Activated naive CD8-positive, alpha-beta T cell treated with anti-CD3 and anti-CD28 coated beads, Interleukin-2, amount 10 ng/mL, durations not matched to agents 7 days and 5 days (primary cell): ENCODE measurements at places on chromosomes 3 and 15. TPM values are rescaled to one million over a fixed set of nuclear protein-coding genes. Genes with fewer than 3 reads are reported as not detected.

GOLGA8N gene
- total RNA-seq, result 41.0 TPM

SRGAP3 gene
- total RNA-seq, result 4.9 TPM

SKOR1 gene
- 0.71 TPM for total RNA-seq

SYNM gene
- total RNA-seq, result 4.5 TPM

FOXL2NB gene
- not detected for total RNA-seq

REC114 gene
- not detected for total RNA-seq

GRCh38 chr15:70569091-70569713 lies 194.2 kb downstream of the UACA start:
- H3K4me3 ChIP-seq, result no peak overlapping the region
- no peak for DNase-seq
- H3K27me3 ChIP-seq, result peaks cover 4% of the 10 kb centered on the region
- H3K4me1 ChIP-seq, result peaks cover 5% of the 10 kb centered on the region
- H3K27ac ChIP-seq, result no peak overlapping the region
- no peaks in the 10 kb centered on the region for H3K36me3 ChIP-seq

DNA sequence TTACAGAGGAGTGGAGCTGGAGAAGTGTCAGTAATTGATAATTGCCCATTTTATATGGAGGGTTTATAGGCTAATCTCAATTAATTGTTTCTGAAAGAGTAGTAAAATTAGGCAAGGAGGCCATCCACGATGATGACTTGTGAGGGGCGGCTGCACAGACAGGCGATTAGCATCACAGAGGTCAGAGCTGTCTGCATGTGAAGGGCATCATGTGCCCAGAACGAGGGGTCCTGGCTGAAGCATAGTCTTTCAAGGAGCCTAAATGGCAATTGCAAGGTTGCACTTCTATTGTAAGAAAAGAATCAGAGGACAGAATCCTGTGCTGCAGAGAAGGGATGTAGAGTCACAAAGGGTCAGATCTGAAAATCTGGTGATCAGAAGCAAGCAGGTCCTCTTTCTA lies 196.6 kb downstream of the EBLN2 start:
- H3K27ac ChIP-seq, result no peak overlapping the region
- H3K36me3 ChIP-seq, result no peaks in the 10 kb centered on the region
- no peak overlapping the region for H3K4me3 ChIP-seq
- DNase-seq, result no peak
- no peaks in the 10 kb centered on the region for H3K4me1 ChIP-seq

DNA sequence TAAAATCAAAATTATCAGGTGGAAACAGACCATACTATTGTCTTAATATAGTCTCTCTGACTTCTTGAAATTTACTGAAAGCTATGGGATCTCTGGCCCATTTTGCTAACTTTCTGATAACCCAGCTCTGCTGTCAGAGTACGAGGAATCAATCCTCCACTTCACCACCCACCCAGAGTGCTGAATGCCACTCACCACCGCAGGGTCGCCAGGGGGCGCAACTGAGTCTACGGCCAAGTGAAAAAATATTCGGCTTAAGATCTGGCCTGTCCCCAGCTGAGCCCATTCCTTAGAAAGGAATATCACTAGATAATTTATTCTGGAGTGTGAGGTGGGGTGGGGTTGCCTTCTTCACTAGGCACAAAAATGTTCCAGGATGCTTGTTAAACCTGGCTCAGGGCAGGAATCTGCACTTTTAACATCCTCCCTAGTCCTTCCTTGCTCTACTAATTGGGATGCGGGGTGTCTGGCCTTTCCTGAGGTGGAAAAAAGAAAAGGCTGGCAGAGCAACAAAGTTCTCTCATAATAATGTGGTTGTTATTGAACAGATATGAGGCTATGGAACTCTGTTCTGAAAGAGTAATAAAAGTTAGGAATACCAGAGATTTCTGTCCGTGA lies 520.6 kb downstream of the MFSD1 start:
- DNase-seq, result peak; percentile 33
- H3K36me3 ChIP-seq, result no peaks in the 10 kb centered on the region
- H3K4me1 ChIP-seq, result no peaks in the 10 kb centered on the region

DNA sequence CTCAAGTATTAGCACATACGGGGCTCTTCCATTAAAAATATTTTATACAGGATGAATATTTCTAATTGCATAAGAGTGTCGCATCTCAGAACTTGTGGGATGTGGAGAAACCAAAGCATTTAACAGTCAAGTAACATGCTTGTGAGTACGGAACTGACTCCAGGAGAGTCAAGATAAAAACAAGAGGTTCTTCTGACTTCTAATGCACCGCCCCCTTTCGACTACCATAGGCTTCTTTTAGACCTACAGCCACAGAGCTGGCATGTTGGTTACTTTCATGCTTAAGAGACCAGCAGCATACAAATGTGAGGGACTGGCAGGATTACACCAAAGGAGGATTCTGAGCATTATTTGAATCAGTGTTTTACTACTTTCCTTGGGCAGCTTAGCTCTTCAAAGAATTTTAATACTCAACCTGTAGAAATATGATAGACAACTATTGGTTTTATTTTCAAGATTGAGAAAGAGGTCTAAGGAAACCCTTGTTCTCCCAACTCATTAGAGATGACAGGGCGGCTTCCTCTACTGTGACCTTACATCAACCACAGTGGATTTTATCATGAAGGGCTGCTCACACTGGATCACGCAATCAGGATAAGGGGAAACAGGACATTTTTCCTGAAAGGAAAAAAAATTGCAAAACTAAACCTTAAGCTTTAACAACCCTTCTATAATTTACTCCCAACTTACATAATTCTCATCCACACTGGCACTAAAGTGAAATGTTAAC lies 14.0 kb downstream of the ETV5 start:
- no peaks in the 10 kb centered on the region for H3K36me3 ChIP-seq
- H3K4me1 ChIP-seq, result peaks cover 10% of the 10 kb centered on the region
- peaks cover 76% of the 10 kb centered on the region for H3K27me3 ChIP-seq
- no peak for DNase-seq

DNA sequence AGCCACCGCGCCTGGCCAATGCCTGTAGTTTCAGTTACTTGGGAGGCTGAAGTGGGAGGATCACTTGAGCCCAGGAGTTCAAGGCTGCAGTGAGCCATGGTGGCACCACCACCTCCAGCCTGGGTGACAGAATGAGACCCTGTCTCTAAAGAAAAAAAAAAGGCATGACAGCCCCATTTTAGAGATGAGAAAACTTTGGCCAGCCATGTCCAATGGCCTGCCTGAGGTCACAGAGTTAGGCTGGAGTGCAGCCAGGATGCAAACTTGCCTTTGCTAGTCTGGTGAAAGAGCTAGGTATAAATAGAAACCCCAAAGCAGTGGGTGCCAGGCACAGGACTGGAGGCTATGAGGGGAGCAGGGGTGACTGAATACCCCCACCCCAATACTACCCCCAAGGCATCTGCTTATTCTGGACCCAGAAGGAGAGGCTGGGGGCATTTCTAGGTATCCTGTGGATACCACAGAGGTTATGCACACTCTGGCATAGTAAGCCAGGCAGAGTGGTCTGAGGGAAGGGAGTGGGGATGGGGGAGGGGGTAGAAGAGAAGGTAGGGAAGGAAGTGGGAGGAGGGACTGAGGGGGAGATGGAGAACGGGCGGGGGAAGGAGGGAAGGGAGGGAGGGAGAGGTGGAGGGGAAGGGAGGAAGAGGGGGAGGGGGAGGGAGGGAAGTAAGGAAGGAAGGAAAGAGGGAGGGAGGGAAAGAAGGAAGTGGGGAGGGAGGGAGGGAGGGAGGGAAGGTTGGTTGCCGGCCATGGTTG lies 16.2 kb upstream of the C15orf39 start:
- DNase-seq, result no peak
- no peak overlapping the region for H3K4me3 ChIP-seq
- H3K36me3 ChIP-seq, result no peaks in the 10 kb centered on the region

- peaks cover 30% of the 10 kb centered on the region for H3K27me3 ChIP-seq
- no peak for DNase-seq
- no peak overlapping the region for H3K27ac ChIP-seq
- H3K4me3 ChIP-seq, result no peak overlapping the region
- no peaks in the 10 kb centered on the region for H3K36me3 ChIP-seq
Observed at GRCh38 chr15:44094781-44095180, 100.3 kb downstream of the FRMD5 start.

DNA sequence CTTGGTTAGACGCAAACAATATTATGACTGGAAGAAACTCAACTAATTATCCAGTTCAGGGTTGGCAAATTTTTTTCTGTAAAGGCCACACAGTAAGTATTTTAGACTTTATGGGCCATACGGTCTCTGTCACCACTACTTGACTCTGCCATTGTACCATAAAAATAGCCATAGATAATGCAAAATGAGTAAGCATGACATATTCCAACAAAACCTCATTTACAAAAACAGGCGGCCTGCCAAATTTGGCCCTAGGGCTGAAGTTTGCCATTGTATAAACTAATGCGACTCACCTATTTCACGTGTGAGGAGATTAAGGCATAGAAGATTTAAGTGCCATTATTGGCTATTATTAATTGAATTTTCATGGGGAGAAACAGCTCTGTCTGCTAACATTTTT lies 116.8 kb upstream of the CNTN6 start:
- no peak for DNase-seq
- no peaks in the 10 kb centered on the region for H3K4me1 ChIP-seq
- H3K27me3 ChIP-seq, result no peaks in the 10 kb centered on the region
- no peaks in the 10 kb centered on the region for H3K36me3 ChIP-seq

GRCh38 chr15:85532689-85533088 lies 152.3 kb downstream of the AKAP13 start:
- no peak overlapping the region for H3K4me3 ChIP-seq
- DNase-seq, result no peak
- H3K4me1 ChIP-seq, result peaks cover 13% of the 10 kb centered on the region

DNA sequence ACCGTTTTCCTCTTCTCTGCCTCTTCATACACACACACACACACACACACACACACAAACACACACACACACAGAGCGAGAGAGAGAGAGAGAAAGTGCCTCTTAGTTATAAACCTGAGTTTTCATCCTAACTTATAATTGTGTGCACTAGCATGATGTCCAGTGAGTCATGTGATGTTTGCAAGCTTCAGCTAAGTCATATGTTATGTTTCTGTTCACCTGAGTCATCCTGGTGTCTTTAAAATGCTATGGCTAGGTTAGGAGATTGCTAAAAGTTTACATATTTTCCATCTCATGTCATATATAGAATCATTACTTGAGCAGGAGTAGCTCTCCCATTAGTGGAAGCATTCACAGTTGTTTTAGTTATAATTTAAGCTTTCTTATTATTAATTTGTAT lies 155.8 kb downstream of the EPHA6 start:
- no peaks in the 10 kb centered on the region for H3K36me3 ChIP-seq
- H3K27me3 ChIP-seq, result no peaks in the 10 kb centered on the region
- no peak overlapping the region for H3K4me3 ChIP-seq
- no peak overlapping the region for H3K27ac ChIP-seq

DNA sequence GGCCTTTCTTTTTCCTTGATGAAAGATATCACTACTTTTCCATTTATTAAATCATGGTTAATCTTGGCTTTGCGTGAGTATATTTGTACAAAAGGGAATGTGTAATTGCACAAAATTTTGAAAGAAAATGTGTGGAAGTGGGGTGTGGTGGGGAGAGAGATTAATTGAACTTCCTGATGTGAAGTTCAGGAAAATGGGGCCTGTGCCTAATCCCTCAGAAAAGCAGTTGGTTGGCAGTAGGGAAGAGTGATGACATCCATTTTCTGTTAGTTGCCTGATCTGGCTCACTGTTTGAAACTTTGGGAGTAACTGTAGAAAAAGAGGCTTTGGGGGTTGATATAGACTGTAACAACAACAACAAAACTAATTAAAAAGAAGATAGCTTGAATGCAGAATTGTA lies 10.8 kb upstream of the IL20RB start:
- H3K4me3 ChIP-seq, result no peak overlapping the region
- peaks cover 27% of the 10 kb centered on the region for H3K36me3 ChIP-seq
- H3K4me1 ChIP-seq, result peaks cover 12% of the 10 kb centered on the region
- H3K27ac ChIP-seq, result no peak overlapping the region
- DNase-seq, result no peak

GRCh38 chr3:48023377-48023776 lies 7.2 kb upstream of the MAP4 start:
- H3K4me1 ChIP-seq, result peaks cover 10% of the 10 kb centered on the region
- no peak overlapping the region for H3K4me3 ChIP-seq
- DNase-seq, result no peak
- peaks cover 4% of the 10 kb centered on the region for H3K36me3 ChIP-seq

DNA sequence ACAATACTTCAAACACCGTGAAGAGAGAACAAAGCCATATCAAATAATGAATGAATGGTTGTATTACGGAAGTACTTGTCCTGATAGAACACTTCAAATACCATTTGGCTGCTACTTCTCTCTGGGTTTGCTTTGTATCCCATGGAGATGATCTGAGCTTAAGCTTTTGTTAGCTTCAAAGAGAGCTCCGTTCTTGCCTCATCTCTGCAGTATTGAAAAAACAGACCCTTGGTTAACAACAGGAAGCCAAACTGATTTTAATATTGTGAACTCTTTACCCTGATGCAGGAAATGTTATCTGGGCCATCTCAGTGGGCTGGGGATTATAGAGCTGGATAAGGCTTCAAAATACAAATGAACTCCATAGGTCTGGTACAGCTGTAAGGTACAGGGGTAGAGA lies 101.0 kb downstream of the CHL1 start:
- no peak for DNase-seq
- H3K4me3 ChIP-seq, result no peak overlapping the region
- H3K36me3 ChIP-seq, result no peaks in the 10 kb centered on the region
- H3K27ac ChIP-seq, result no peak overlapping the region
- H3K27me3 ChIP-seq, result no peaks in the 10 kb centered on the region
- H3K4me1 ChIP-seq, result no peaks in the 10 kb centered on the region

GRCh38 chr15:92430069-92430440 lies 36.4 kb downstream of the ST8SIA2 start:
- H3K36me3 ChIP-seq, result no peaks in the 10 kb centered on the region
- DNase-seq, result no peak
- H3K27ac ChIP-seq, result no peak overlapping the region
- H3K27me3 ChIP-seq, result peaks cover 9% of the 10 kb centered on the region

GRCh38 chr15:53625260-53625659 lies 134.2 kb downstream of the WDR72 start:
- no peaks in the 10 kb centered on the region for H3K36me3 ChIP-seq
- H3K4me3 ChIP-seq, result no peak overlapping the region

GRCh38 chr15:27260523-27260922 lies 289.5 kb downstream of the GABRG3 start:
- H3K27ac ChIP-seq, result no peak overlapping the region
- H3K36me3 ChIP-seq, result no peaks in the 10 kb centered on the region
- H3K4me3 ChIP-seq, result no peak overlapping the region
- H3K4me1 ChIP-seq, result no peaks in the 10 kb centered on the region
- no peak for DNase-seq

DNA sequence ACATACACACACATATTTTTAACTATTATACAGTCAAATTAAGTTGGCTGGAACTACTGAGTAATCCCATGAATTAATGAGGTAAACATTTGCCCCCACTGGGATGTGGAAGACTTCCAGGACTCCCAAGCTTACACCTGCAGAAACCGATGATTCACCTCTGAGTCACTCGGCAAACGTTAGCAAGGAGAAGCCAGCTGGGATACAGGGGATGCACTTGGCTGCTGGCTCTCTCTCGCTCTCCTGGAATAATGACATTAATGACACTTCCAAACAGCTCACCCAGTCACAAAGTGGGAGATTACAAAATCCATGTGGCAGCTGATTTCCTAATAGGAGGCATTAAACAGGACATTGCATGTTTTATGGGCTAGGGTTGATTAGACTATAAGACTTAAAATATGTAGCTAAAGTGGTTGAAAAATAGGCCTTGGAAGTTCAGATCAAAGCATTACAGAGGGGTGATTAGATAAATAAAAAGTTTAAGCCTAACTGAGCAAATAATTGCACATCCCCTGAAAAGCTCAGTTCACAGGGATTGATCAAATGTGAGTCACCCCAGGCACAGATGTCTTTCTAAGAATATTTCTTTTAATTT lies 500.9 kb downstream of the SOX2 start:
- DNase-seq, result no peak
- H3K36me3 ChIP-seq, result no peaks in the 10 kb centered on the region
- no peaks in the 10 kb centered on the region for H3K27me3 ChIP-seq
- H3K27ac ChIP-seq, result no peak overlapping the region
